ENCODE measurements at places on chromosomes 4 and X.

DNA sequence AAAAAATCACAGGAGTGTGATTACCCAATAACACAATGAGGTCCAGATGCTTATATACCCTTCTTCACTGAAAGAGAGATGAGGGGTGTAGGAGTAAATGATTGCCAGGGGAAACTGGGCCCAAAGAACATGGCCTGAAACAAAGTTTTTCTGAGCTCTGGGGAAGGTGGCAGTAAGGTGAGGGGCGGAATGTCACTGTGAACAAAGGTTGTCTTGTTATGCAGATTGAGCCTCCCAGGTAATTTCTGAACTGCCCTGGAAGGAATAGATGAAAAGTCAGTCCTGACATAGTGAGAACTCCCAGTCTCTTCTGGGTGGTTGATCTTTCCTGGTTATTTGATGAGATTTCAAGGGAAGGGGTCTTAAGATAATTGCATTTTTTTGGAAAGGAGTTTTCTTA is 2.5 kb upstream of the TMEM47 start:
- DNase-seq: no peak

DNA sequence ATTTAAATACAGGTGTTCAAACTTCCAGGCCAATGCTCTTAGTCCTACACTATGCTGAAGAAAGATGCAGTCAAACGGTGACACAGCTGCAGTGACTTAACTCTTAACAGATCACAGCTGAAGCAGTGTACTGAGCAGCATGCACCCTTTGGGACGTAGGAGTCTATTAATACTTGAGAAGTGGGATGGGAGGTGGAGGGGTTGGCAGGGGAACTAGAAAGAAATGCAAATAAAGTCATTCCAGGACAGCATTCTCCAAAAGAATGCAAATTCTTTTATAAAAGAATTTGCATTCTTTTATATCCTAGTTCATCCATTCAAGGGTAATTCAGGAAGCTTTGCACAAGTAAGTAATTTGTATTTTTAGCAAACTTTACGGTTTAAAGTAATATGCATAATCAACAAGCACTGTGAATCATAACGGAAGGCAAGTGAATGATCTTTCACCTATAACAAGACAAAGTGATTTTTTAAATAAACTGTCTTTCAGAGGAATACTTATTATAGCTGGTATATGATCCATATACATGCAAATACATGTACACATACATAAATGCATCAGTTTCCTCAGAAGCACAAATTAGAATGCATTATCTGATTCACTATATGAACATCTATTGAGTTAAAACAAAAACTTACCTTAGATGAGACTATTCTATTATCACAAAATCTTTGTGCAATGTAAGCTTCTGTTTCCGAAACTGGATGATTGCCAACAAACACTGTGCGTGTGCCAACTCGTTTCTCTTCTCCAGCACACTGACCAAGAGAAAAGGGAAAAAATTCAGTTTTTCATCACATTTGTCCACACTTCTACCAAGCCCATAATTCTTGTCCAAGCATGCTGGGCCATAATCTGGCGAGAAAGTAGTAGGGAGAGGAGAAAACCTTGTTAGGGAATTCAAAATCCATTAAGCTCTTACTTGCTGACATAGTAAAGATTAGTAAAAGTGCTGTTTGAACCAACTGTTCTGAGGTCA is 106.5 kb downstream of the ATP11C start:
- DNase-seq: peak; percentile 15

- no peak for DNase-seq
These were observed 109.4 kb downstream of the DLG3 start for GRCh38 chrX:70554081-70554480.

DNA sequence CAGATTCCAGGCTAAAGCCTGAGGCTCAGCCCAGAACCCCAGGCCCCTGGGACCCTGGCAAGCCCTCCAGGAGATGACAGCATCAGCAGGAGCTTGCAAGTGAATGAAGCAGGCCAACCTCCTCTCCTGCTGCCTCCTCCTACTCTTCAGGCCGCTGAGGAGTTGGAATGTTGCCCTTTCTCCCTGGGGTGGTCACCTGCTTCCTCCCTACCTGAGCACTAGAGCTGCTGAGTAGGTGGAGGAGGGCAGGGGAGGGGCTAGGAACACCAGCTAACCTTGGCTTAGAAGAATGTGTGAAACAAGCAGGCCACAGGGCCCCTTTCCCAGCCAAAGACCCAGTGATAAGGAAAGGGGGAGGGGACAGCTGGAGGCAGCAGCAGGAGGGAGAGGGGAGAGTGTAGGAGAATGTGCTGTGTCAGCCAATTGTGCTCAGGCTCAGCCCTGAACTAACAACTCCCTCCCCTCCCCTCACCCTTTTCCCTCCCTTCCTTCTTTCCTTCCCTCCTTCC is 58.0 kb downstream of the PJA1 start:
- DNase-seq: no peak

GRCh38 chr4:100539706-100540105 is 21.9 kb upstream of the EMCN start:
- no peak for DNase-seq

DNA sequence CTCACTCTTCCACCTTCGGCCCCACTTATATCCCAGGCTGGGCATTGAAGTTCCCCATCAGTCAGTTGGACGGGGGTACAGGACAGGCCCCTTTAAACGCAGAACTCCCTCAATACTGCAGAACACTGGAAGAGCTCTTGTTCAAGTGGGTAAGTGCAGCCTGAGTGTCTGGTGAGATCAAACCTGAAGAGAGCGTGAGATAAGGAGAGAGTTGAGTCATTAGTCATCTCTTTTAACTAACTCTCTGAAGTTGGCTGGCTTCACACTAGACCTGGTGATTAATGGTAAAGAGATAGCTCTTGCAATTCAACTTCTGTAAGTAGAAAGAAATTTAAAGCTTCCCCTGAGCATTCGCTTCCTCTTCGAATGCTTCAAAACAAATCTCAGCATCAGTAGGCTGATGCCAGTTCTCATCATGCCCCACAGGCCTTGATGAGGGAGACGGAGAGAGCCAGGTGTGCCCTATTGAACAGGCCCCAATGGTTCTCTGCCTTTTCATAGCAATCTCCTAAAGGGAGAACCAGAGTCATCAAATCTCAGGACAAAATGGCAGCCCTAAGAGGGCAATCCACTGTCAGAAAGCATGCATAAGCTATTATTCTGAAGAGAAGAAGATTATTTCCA is 41.0 kb upstream of the JADE1 start:
- no peak for DNase-seq

DNA sequence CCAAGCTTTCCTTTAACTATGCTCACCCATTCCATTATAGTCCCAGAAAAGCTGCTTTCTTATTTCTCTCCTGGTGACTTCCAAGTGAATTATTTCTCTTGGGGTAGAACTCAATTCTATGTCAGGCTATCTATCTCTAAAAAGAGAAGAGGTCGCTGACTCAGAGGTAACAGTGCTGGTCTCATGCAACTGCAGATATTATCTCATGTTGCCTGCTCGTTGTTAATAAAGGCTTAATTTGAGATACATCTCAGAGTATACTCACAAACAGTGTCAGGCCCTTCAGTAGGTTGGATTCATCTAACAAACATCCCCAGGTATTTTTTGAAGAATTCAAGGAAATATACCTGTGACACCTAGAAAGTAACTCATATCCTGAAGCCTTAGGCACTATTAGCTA is 2.7 kb downstream of the TMEM154 start:
- no peak for DNase-seq

- no peak for DNase-seq
These were observed 643.8 kb upstream of the FTHL17 start for GRCh38 chrX:31715675-31716074.

DNA sequence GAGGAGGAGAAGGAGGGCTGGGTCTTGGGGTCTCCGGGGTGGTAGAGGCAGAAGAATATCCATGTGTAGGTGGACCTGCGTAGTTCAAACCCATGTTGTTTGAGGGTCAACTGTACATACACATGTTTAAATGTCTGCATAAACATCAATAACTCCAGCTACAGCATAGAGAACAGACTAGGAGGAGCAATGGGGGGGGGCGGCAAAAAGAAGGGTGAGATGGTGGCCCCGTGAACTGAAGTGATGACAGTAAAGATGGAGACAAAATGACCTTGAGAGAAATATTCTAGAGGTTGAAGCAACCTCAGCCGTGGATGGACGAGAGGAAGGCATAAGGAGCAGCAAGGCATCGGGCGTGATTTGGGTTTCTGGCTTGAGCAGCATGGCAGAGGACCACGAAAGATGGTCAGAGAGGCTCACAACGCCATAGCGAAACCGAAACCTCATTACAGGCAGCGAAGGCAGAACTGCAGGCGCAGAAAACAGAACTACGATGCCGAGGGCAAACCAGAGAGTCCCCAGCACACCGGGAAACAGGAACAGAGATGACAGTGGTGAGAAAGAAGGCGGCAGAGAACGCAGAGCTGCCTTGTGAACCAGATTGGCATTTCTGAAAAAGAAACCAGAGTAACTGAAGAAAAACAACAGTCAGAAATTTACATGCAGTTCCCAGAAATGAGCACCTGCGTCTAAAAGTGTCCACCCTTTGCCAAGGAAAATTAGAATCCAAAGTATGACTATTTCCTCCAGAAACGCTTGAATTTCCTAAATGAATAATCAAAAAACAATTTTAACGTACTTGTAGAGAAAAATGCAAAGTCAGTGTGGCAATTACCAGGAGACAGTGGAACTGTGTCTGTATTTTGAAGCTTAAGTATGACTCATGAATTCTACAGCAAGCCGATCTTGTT is 50.3 kb upstream of the ENPP6 start:
- peak; percentile 63 for DNase-seq

GRCh38 chr4:184461711-184462441 is 12.5 kb downstream of the IRF2 start:
- no peak for DNase-seq

GRCh38 chrX:17390419-17390850 is 15.4 kb downstream of the NHS start:
- DNase-seq: no peak

GRCh38 chrX:24321741-24322395 is 8.0 kb upstream of the SUPT20HL2 start:
- DNase-seq: no peak

DNA sequence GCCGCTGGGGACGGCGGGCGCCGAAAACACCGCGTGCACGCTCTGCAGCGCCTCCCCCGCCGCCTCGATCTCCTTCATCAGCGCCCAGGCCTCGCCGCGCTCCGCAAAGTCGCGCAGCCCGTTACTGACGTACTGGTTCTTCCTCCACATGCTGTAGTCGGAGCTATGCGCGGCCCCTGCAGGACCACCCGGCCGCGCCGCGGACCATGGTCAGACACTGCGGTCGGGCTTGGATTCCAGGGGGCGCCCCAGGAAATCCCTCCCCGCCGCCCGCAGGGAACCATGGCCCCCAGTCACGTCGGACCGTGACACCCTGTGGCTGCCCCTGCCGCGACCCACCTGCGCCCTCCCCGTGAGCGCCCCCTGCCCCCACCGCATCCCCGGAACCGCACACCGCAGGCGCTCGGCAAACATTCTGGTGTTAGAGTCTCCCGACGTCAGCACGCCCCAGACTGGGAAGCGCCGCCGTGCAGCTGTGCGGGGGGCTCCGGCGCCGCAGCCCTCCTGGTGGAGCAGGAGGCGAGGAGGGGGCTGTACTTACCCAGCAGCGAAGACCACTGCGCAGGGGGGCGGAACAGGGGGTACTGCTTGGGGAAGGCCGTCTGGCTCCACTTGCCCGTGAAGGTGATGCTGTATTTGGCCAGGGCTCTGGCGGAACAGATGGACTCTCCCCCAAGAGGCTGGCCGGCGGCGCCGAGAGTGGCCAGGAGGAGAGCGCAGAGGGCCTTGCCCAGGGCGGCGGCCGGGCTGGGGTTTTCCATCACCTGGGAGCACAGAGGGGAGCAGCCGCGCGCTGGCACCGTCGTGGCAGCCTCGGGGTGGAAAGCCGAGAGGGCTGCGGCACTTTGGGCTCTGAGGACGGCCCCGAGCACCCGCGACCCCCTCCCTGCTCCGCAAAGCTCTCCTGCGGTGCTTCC is 814 bp downstream of the SPON2 start:
- no peak for DNase-seq

- no peak for DNase-seq
These were observed 5.1 kb upstream of the CXCL8 start for GRCh38 chr4:73735231-73735630.

GRCh38 chr4:16667464-16667863 is 231.0 kb downstream of the LDB2 start:
- no peak for DNase-seq

DNA sequence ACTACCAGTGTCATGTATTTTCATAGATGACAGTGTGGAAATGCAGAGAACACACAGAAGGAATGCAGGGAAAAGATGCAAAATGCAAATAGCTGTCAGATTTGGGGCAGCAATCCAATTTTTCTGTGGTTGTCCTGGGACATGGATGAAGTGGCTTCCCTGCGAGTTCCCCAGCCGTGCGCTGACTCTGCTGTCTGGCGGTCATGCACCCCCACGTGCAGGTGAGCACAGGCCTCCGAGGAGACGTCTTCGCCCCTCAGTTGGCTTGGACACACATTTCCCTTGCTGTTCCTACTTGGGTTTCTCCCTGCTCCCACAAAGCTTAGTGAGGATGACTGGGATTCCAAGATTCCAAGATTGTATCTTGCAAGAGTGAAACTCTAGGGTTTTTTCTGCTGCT is 24.4 kb downstream of the BLOC1S4 start:
- DNase-seq: no peak

GRCh38 chr4:112075129-112075753 is 70.0 kb upstream of the FAM241A start:
- DNase-seq: no peak

DNA sequence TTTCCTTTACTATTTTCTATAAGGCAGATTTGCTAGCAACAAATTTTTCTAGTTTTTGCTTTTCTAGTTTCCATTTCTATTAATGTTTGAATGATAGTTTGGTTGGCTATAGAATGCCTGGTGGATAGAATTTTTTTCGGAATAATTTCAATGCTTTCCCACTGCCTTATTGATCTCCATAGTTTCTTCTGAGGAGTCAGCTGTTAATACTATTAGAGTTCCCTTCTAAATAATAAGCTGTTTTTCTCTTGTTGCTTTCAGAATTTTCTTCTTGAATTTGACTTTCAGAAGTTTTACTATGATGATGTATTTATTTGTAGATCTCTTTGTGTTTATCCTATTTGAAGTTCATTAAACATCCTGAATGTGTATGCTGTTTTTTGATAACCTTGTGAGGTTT is 91.8 kb downstream of the VSIG4 start:
- no peak for DNase-seq

DNA sequence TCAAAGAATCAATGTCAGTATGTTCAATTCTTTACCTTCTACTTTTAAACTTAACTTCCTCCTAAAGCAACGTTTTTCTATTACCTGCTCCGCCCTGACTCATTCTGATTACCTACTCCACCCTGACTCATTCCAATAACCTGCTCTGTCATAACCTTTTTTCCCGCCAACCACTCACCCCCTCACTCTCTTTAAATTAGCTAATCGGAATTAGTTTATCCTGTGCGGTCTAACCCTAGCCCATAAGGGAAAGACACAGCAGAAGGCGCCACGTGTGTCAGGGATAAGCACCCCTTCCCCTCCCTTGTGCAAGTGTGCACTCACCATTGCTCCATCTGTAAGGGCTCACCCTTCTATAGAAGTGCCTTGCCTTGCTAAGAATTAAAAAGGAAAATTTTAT is 64.4 kb downstream of the EIF4E start:
- no peak for DNase-seq

- peak; percentile 25 for DNase-seq
These were observed 151.3 kb upstream of the TTC29 start for GRCh38 chr4:147096667-147097604.

Measured in SHP77 (cell line).